ENCODE measurements at places on chromosomes 1 and 21.

DNA sequence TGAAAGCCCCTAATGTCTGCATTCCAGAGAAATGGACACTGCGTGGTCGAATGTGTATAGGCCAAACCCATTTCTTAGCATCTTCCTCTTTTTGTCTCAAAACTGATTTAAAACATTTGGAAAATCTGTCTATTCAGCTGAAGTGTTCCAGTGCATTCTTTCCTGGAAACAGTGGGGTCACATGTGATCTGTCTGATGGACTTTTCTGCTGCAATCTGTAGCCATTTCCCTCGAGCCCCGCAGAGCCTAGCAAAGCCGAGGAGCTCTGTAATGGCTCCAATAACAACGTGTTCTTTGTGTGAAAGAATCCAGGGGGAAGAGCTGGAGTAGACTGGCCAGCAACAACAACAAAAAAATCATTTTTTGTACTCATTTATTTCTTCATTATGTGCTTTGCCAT lies 329.3 kb downstream of the BARHL2 start:
- DNase-seq: no peak

DNA sequence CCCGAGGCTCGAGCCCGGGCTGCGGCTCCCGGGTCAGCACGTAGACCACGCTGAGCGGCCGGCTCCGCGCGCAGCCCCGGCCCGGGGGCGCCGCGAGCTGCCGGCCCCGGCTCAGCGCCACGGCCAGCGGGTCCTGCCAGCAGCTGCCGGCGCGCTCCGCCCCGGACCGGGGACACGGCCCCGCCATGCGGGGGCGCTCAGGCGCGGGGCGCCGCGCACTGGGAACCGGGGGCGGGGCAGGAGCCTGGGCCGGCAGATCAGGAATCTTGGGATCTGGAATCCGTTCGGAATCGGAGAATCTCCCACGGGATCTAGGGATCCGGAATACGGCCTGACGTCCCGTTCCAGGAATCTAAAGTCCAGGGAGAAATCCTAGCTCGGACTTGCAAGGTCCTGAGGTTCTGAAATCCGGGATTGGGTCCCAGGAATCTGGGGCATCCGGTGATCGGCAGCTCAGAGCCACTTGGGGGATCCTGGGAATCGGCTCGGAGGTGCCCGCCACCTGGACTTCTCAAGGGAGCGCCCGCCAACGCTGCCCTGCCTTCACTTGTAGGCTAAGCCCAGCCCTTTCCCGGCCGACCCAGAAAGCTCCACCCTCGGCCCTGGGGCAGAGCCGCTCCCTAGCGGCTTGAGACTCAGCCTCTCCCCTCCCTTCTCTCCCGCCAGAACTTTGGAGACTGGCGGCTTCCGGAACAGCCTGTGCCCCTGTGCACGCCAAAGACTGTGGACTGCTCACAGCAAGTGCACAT lies at the start of gene MAP3K6:
TSS of gene MAP3K6 (minus strand) at position 551 of the 749 bp plus-strand sequence. CDS start at position 187, 364 bp downstream.
- no peak for DNase-seq

GRCh38 chr1:210010161-210010560 lies 72.1 kb downstream of the SYT14 start:
- no peak for DNase-seq

DNA sequence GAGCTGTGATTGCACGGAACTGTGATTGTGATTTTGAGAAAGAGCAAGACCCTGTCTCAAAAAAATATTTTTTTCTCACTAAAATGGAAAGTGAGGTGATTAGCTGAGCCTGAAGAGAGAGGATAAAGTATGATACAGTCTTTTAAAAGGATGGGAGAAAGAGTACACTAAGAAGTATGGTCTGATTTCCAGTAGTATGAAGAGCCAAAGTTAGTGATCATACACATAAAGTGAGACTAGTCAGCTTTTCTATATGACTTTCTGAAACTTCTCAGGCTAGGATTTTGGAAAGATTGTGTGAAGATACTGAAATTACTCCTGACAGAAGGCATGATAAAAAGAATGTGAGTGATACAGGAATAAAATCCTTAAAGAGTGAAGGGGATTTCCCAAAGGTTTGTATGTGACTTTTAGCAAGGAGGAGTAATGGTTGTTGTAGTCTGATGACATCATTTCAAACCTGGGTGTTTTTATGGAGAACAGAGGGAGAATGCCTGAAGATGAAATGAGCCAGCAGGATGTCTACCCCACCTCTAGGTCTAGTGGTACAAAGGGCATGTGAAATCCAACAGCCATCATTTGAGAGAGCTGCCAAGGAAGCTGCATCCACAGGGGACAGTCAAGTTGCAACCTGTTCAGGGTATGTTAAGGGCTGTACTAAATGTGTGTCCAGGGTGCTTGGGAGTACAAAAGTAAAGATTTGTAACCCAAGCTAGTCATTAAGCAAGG lies 157.7 kb downstream of the PIK3R3 start:
- no peak for DNase-seq

DNA sequence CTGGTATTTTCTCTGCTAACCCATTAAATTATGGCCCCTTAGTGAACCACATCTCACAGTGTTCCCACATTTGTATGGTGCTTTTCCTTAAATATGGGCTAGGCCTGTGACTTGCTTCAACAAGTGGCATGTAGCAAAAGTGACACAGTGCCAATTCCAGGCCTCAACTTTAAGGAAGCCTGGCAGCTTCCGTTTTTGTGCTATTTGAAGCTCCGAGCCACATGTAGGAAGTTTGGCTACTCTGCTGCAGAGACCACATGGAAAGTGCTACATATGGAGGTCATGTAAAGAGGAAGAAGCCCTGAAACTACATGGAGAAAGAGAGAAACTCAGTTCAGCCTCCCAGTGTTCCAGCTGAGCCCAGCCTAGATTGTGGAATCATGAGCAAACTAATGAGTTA lies 28.5 kb upstream of the DR1 start:
- no peak for DNase-seq

DNA sequence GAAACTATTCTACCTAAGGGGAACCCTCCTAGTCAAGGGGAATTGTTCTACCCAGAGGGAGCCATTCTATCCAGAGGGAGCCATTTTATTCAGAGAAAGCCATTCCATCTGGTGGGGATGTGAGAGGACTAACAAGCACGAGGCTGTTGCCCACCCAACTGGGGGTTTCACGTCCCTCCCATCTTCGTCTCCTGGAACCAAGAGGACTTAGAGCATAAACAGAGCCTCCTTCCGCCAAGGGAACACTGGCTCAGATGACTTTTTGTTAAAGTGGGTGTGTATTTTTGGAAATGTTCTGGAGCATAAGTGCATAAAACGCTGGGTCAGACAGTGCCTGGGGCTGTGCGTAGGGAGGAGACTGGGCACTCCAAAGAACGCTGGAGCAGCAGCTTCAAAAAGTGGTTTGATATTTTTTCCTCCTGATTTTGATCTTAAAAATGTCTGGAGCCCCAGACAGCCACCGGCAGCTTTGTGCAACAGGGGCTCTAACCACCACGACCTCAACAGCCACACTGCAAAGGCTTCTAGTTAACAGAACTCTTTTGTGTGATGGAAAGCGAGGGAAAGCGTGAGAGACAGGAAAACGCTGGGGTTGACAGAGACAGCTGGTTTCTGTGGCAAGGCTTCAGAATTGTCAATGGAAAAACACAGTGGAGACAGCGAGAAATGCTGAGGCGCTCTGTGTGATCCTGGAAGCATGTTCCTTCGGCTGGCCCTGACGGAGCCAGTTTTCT lies 363.6 kb upstream of the CAMK1G start:
- no peak for DNase-seq

DNA sequence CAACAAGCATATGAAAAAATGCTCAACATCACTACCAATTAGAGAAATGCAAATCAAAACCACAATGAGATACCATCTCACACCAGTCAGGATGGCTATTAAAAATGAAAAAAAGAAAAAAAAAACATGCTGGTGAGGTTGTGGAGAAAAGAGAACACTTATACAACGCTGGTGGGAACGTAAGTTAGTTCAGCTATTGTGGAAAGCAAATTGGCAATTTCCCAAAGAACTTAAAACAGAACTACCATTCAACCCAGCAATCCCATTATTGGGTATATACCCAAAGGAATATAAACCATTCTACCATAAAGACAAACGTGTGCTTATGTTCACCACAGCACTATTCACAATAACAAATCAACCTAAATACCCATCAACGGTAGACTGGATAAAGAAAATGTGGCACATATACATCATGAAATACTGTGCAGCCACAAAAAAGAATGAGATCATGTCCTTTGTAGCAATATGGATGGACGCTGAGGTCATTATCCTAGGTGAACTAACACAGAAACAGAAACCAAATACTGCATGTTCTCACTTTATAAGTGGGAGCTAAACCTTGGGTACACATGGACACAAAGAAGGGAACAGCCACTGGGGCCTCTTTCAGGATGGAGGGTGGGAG lies 49.5 kb downstream of the LYST start:
- DNase-seq: no peak

DNA sequence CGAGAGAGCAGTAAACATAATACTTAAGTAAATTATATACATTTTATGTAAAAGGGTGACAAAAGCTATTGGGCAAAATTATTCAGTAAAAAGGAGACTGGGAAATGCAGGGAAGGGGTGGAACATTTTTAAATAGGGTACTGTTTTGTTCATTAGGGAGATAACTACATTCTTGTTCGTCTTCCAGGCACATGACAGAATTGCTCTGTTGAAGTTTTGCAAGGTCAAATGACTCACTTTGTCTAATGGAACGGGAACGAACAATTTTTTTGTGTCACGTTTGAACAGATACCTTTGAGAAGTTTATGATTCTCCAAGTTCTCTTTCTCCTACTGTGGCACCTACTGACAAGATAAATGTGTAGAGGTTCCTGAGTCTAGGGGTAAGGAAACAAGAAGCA lies 382.3 kb upstream of the ZRANB2 start:
- DNase-seq: no peak
